ENCODE measurements at places on chromosomes 5 and 9. TPM values are rescaled to one million over a fixed set of nuclear protein-coding genes. Genes with fewer than 3 reads are reported as not detected.

DNA sequence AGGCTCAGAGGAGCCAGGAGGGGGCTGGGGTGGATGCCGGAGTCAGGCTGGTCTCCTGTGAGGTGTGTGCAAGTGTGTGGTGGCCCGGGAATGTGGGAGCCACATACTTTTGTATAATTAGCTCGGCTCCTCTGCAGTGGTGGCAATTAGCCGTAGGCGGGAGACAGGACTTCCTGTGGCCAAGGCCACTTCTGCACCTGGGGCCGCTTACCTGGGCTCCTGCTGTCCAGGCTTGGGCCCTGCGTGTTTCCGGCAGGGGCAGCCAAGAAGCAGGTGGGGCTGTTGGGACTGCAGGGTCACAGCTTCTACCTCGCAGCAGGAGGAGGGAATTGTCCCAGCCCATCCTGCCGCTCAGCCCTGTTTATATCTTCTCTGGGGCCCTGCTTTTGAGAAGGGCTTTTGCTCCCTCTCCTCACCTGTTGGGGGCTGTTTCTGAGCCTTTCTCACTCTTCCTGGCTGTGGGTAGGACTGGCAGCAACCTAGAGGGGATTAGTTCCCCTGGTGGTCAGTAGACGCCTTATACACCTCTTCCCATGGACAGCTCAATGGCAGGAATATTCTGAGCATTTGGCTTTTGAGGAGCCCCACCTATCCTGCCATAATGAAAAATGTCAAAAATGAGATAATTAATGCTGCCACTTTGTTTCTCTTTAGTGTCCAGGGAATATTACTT is 145.4 kb upstream of the PITX1 start:
- no peak for DNase-seq

DNA sequence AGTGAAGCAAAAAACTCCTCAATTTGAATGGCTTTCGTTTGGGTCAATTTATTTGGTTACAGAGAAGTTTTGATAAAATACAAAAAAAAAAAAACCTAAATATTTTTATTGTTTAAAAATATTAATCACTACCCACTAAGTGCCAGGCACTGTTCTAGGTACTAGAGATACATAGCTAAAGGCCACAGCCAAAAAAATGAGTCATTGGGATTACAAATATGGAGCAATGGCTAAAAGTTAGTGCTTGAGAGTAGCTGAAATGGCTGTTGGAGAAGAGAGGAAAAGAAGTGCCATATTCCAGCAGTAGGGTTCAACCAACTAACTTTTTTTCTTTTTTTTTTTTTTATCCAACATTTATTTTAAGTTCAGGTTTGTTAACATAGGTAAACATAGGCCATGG is 130.1 kb upstream of the PTGER4 start:
- no peak for DNase-seq

DNA sequence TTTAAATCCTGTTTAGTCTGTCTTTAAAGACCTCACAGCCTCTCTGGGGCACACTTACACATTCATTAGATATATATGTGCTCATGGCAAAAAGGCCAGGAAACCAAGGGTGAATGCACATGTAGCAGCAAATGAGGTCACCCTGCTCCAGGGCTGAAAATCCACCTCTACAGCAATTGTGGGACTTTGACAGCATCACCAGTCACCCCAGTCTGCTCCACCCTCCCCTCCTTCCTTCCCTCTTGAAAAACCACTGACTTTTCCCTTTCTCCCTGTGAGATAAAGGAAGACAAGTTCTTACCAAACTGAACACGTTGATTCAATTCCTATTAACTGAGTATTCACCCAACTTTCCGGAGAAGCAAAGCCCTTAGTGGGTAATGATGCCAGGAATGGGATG is 15.2 kb upstream of the SH3RF2 start:
- DNase-seq: no peak

The VCAN gene
- total RNA-seq: 513 TPM

The TMEM232 gene
- 1.7 TPM for total RNA-seq

The ST6GALNAC6 gene
- total RNA-seq: 103 TPM

The PCSK5 gene
- total RNA-seq: 37.5 TPM
